Dermis blood vessel endothelial cell (primary cell): ENCODE measurements at places on chromosomes 3 and 15. TPM values are rescaled to one million over a fixed set of nuclear protein-coding genes. Genes with fewer than 3 reads are reported as not detected.

Gene STRA6
- 0.51 TPM in 1 of 2 replicates, not detected in the other for total RNA-seq

Gene PYDC2
- total RNA-seq: not detected in 2 replicates

Gene SCAP
- total RNA-seq: 83.0 and 116 TPM in 2 replicates

Gene NLGN1
- total RNA-seq: 1.4 and 2.6 TPM in 2 replicates

Gene PIGZ
- total RNA-seq: 3.9 and 7.0 TPM in 2 replicates

Gene C2CD4B
- 34.9 and 96.0 TPM in 2 replicates for total RNA-seq

Gene CFAP100
- not detected in 2 replicates for total RNA-seq

Gene ST8SIA2
- total RNA-seq: under 0.01 TPM in 1 of 2 replicates, not detected in the other

Gene SLC6A1
- total RNA-seq: under 0.01 TPM in 1 of 2 replicates, not detected in the other

Gene CCR3
- total RNA-seq: not detected in 2 replicates

DNA sequence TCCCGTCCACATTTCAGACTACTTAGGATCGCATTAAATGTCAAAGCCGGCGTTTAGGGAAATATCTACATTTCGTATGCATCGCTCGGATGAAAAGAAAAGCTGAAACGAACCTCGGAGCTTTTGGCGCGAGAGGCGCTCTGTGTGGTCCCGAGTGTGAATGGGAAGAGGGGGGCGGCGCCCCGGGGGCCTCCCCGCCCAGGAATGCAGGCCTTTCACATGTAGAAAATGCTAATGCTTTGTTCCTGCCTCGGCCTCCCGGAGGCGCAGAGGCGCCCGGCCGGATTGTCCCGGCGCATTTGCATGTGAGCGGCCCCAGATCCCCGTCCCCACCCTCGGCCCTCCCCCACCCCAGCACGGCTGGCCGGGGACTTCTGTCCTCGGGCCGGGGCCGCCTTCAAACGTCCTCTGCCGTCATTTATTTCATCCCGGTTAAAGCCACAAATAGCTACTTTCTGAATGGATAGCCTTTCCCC is 37.0 kb upstream of the TRIM71 start:
- peak; percentile 64 for DNase-seq

DNA sequence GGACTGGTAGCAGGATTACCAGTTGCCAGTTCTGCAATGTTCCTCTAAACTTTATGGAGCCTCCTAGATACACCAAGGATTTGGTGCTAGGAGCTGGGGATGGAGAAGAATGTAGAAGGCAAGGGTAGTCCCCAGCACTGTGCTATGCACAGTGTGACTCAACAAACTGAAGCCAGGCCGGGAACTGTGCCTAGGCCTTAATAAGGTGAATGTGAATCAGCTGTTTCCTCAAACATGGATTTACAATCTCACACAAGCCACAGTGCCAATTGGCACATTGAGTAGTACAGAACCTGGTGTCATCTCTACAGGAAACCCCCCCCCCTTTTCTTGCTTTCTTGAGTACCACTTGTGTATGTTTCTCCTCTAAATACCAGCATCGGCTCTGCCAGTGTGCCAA is 32.5 kb downstream of the MRPS25 start:
- DNase-seq: no peak

GRCh38 chr15:77631745-77632533 is 773 bp downstream of the LINGO1 start:
- no peak for DNase-seq

DNA sequence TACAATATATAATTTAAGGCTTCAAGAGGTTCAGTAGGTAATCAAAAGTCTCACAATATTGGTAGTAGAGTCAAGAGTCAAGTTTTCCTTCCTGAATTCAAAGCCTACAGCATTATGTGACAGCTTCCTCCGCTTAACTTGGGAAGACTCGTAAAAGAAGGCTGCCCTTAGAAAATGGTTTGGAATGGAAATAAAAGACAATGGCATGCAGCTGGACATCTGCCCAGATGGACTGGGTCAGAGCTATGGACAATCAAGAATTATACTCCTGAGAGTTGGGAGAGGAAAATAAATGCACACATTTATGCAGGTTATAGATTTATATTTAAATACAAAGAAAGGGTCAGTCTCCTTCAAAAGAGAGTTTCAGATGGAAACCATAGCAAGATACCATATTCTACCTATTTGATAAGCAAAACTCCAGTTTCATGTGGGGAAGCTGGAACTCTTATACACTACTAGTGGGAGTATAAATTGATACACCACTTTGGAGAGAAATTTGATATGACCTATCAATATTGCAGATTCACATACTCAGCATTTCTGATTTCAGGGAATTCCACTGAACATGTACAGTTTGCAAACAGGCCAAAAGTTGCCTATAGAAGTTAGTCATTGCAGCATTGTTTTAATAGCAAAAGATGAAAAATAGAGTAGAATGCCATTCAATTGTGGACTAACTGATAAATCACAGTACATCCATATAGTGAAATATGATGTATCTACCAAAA is 6.1 kb downstream of the CRYBG3 start:
- peak; percentile 68 for DNase-seq

DNA sequence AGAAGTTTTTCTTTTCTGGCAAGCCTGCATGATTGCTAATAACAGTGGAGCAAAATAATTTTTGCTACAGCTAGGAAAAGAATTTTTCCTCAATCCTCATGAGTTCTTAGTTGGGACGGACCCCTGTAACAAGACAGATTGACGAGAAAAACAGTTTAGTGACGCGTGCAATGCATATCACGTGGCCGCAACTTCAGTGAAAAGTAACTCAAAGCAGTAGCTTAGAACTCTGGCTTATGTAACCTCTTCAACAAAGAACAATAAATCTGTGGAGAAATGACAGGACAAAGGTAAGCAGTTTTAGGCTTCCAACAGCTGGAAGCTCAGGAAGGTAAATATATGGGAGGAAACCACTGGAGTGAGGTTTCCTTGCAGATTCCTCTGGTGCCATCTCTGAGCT is 19.7 kb downstream of the FAM107A start:
- no peak for DNase-seq

DNA sequence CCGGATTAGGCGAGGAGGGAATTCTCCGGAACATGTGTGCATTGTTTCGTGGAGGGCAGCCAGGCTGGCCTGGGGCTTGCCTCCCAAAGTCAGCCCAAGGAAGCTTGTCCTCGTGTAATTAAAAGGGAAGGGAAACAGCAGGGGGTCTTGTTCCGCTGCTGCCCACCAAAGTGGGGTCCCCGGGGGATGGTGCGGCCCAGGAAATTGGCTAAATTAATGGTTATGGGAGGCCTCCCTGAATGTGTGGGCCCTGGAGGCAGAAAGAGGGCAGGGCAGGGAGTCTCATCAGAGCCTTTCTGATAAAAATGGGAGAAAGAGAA is 118.1 kb downstream of the OPA1 start:
- no peak for DNase-seq

DNA sequence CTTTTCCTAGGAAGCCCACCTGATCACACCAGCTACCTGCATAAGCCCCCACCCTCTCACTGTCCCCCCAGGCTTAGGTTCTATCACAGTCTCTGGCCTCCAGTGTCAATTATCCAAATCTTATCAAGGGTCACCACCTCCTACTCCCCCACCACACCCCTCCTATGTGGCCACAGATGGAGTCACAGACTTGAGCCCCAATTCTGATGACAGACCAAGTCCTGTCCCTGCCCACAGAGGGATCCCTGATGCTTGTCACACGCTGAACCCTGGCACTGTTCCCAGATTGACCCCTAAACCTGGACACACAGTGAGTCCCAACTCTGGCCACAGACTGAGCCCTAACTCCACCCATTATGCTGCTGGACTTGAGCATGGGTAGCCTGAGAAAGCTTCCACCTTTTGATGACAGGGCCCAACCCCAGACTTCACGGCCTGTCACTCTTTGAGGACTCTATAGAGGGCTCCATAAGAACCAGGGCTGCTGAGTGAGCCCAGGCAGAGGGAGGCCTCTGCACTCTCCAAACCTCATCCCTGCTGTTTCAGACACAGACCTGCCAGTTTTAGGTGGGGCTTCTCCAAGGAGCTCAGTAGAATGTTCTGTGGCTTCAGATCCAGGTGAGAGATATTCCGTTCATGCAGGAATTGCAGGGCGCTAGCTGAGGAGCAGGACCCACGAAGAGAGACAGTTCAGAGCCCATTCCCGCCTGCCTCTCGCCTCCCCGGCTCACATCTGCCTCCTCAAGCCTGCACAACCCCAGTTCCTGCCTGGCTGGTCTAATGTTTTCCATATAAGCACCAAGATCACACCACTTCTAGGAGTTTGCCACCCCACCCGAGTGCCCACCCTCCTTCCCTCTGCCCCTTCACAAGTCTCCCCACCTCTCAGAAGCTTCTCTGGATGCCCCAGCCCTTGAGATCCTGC is 1.8 kb downstream of the ULK3 start:
- DNase-seq: no peak

DNA sequence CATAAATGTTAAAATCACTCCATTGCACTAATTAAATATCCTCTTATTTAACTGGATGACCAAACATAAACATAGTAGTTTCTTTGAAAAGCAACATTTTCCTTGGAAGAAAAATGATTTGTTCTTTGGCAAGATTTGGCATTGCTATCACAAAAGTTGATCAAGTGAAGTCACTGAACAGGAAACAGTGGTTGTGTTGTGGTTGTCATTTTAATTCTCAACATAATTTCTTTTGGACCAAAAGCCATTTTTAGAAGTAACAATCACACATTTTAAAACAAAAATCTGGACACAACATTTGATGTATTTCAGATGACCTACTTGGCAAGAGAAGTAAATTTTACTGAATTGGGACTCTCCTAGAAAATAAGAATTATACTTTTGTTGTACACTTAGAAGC is 872.3 kb downstream of the ROBO1 start:
- DNase-seq: no peak

GRCh38 chr15:69794645-69795469 is 302.9 kb downstream of the TLE3 start:
- no peak for DNase-seq

DNA sequence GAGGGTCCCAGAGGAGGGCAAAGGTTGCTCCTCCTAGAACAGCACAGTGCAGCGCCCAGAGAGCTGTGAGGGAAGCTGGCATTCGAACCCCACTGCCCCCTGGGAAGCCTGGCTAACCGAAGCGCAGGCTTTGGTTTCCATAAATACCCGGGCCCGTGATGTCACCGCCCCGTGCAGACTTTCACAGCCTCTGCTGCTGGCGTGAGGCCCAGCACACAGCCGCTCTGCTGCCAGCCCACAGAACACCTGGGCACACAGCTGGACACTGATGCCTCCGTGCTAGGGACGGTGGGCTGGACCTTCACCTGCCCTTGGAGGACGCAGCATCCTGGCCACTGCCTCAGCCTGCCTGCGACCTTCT is 1.0 kb downstream of the IQSEC1 start:
- DNase-seq: no peak

DNA sequence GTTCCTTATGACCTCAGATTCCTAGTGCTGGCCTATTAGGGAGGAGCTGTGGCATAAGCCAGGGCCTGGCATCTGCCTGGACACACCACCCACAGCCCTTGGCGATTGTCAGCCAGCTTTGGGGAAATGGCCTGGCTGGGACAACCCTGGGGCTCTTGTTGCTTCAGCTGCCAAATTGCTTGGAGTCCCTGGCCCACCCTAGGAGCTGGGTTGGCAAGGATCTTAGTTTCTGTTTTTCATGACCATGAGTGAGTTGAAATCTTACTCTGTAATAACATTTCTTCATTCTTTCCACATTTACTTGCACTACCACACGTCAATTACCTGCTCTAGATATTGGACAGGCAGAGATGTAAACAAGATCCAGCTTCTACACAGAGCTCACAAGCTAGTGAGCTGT is 1.9 kb upstream of the MYZAP start:
- DNase-seq: no peak

DNA sequence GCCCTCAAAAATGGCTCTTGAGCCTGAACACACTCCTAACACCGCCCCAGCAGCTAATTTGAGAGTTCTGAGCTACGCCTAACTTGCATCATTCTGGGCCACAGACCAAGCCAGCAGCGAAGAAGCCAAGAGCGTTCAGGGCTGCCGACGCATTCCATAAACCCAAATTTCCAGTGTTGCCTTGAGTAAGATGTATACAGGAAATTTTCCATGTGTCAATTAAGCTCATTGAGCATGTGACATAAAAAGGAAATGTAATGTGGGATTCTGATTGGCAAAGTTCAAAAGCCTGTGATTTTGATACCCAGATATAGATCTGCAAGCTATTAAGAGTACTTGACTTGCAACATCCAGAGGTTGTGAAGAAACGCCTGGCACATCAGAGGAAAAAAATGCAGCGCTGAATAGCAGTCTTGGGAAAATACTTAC is 148.6 kb upstream of the NR2F2 start:
- DNase-seq: no peak

GRCh38 chr15:78811825-78812183 is 540 bp upstream of the ADAMTS7 start:
- no peak for DNase-seq

DNA sequence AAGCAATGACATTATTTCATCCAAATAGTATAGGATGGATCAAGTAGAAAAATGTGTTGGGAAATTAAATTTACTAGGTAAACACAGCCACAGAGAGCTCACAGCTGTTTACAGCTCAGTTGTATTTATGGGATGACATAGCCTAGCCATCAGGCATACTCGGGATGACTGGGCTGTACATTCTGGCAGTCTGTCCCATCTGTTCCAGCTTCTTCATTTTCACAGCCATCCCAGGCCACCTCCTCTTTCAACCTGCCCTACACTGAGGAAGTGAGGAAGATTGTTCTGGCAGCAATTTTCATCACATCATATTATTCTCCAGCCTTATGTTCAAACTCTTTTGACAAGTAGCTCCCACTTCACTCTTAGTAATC is 98.4 kb upstream of the PFN2 start:
- no peak for DNase-seq

GRCh38 chr3:140092848-140093536 is 158.0 kb downstream of the CLSTN2 start:
- no peak for DNase-seq

DNA sequence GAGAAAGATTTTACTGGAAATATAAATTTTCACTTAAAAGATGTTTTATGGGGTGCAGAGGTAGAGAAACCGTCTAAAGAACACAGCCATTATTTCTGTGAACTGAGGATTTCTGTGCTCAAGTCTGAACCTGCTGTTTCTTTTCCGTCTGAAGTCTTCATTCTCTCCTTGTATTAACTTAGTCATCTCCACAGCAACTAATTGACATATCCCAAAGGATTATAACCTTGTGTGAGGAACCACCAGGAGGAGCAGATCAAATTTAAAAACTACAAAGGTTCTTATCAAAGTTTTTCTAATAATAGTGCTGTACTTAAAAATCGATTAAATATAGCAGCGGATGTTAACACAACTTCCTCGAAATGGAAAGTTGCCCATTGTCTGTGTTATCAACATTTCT is 31.1 kb upstream of the ICE2 start:
- DNase-seq: no peak

GRCh38 chr3:13655061-13655913 is 106.4 kb downstream of the FBLN2 start:
- DNase-seq: peak; percentile 68

GRCh38 chr3:10845839-10846656 is 30.0 kb downstream of the SLC6A11 start:
- DNase-seq: no peak

- DNase-seq: no peak
These were observed 120.7 kb downstream of the FNDC3B start for GRCh38 chr3:172159962-172160538.

GRCh38 chr3:106272302-106272701 is 403.5 kb upstream of the CBLB start:
- no peak for DNase-seq
